ENCODE measurements at places on chromosomes 3 and 15.

DNA sequence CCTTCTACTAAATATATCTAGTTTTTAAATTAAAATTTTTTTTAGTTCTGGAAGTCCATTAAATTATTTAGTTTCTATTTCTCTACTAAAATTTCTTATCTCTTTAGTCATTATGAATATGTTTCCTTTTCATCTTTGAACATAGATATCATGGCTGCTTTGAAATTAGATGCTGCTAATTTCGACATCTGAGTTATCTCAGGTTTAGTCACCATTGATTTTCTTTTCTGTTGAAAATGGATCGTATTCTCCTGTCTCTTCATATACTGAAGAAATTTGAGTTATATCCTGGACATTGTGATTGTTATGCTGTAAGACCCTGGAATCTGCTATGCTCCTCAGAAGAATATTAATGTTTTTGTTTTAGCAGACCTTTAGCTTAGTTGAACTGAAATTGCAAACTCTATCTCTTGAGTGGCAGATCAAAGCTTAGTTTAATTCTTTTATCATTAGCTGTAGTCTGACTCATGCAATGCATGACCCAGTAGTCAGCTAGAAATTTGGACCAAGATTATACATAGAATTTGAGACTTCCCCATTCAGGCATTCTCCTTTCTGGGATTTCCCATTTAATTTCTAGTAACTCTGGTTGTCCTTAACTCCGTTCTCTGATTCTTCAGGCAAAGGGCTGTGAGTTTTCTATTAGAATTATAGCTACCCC is 439.8 kb upstream of the IL12A start:
- DNase-seq: no peak

DNA sequence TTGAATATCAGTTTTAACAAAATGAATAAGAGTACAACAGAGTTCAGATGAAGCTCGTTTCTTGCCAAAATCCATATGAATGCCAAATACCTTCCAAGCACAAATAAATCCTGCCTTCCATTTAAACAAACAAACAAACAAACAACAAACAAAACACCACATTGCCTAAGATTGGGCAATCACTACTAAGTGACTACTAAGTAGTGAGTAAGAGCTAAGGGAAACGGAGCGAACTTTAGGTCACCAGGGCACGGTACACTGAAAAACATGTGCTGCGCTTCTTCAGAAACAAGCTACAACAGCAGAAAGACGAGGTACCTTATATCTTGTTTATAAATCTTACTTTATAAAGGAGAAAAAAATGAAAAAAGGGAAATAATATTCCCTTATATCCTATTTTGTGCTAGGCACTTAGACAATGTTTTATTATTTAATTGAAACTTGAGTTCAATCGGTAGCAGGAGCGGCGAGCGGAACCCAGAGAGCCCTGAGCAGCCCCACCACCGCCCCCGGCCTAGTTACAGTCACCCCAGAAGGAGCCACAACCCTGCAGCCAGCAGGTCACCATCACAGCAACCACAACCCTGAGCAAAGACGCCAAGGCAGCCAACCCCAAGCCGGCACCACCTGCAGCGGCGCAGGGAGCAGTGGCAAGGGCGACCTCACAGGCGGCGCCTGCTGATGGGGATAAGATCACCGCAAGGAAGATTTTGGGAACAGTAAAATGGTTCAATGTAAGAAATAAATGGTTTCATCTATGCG is 216.9 kb downstream of the ZBTB20 start:
- DNase-seq: no peak

DNA sequence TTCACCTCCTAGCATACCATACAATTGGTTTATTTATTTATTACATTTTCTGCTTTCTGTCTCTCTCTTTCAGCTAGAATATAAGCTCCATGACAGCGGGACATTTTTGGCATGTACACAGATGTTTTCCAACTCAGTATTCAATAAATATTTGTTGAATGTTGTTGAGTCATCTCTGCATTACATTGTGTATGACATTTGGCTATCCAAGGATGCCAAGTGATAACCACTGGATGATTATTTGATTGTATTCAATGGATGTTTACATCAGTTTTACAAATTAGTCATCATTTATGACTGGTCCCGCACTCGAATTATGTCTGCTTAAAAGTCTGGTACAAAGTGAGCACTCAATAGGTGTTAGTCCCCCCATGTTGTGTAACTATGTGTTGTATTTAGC is 49.5 kb upstream of the STXBP5L start:
- DNase-seq: no peak

DNA sequence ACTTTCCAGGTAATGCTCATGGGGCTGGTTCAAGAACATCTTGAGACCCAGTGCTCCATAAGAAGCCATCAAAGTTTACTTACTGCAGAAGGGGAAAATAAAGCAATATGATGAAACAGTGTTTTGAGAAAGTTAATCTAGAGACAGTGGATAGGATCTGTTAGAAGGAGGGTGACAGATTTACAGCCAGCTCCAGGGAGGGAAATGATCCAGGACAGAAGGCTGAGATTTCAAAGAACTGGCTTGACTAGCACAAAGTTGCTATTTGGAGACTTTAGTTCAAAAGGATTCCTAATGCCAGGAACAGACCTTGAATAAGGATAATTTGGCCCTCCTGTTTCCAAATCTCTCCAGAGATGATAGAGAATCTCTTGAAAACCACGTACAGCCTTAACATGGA is 166.5 kb upstream of the NECTIN3 start:
- DNase-seq: no peak

DNA sequence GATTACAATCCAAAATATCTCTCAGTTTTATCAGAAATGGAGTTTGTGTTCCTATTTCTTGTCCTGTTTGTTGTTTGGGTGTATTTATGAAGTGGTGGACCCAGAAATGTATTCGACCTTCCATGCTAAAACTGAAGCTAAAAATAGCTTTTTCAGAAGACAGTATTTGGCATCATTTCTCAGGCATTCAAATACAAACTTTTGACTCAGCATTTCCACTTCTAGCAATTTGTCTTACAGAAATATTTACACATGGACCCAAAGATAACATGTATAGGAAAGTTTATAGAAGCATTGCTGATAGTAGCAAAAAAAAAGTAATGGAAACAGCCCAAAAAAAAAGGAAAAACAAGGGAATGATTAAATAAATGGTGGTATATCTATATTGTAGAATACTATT is 156.3 kb downstream of the HCN4 start:
- no peak for DNase-seq

GRCh38 chr3:119289404-119289770 is 4.8 kb upstream of the ARHGAP31 start:
- DNase-seq: no peak

GRCh38 chr15:48653913-48654670 is 8.6 kb upstream of the FBN1 start:
- no peak for DNase-seq

DNA sequence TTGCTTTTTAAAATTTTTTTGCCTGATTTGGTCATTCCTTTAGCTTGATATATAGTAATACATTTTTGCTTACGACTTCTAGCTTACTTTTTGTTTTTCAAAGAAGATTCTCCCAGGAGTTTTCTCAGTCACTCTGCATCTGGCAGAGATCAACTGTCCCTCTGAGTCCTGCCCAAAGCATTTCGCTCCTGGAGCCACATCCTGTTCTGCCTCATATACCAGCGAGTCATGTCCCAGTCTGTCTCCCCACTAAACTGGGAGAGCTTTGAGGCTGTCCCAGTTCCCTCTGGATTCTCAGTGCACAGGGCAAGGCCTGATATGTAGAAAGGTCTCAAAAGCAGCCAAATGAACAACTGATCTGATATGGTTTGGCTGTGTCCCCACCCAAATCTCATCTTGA is 326.3 kb downstream of the ARRDC4 start:
- DNase-seq: no peak

DNA sequence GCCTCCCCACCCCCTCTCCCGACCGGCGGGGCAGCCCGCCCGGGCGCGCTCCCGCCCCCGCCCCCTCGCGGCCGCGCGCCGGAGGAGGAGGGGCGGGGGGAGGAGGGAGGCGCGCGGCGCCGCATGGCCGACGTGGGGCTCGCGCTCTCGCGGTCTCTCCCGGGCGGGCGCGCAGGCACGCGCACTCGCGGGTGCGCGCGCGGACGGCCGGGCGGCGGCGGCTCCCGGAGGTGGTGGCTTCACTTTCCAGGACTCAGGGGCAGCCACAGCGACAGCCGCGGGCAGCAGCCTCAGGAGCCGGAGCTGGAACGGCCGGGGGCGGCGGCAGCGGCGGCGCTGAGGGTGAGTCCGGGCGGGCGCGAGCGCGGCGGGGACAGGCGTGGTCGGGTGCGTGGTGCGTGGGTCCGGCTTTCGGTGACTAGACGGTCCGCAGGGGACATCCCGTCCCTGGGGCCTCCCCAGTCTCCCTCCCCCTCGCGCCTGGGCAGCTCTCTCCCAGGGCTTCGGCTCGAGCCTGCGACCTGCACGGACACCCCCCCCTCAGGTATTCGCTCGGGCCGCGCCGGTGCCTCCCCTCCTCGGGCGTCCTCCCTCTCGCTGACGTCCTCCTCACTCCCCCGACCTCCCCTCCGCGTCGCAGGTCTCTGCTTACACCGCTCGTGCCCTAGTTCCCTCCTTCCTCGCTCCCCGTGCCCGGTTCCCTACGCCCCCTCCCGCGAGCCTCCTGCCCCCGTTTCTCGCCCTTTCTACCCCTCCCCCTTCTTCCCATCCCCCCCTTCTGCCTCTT is at the start of gene UBE2E2:
TSS of gene UBE2E2 (plus strand) at position 407 of the 787 bp plus-strand sequence.
- peak; percentile 66 for DNase-seq

DNA sequence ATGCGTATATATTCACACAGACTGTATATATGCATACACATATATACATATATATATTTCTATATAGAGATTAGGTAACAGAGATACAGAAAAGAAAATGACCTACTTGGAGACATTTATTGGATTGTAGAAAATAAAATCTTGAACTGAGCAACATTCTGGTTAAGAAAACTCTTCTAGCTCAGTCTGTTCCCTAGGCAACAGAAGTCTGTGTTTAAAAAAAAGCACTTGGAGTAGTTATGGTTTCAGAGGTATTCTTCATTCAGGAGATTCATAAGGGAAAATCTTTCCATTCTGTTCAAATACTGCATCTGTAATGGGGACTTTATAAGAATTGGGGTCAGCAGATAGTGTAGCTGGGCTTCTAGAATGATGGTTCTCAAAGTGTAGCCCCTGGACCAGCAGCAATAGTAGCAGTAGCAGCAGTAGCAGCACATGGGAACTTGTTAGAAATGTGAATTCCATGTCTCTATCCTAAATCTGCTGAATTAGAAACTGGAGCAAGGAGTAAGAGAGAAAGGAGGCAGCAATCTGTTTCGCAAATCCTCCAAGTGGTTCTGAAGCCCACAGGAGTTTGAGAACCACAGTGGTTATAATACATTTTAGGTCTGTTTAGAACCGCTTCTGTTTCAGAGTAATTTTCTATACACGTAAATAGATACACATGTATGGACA is 112.8 kb upstream of the TMEM108 start:
- DNase-seq: no peak

- DNase-seq: no peak
Measured at GRCh38 chr15:29670998-29671981, 151.0 kb downstream of the TJP1 start.

Data from T-helper 2 cell treated with Interferon-gamma antibody and Interleukin-4, amounts not matched to agents 5 μg/mL and 100 μg/mL, for 36 hours (primary cell).